ENCODE measurements at places on chromosomes 1 and 21. TPM values are rescaled to one million over a fixed set of nuclear protein-coding genes. Genes with fewer than 3 reads are reported as not detected.
A peak's percentile ranks its signal among the peaks of the same experiment; 100 is the strongest.

DNA sequence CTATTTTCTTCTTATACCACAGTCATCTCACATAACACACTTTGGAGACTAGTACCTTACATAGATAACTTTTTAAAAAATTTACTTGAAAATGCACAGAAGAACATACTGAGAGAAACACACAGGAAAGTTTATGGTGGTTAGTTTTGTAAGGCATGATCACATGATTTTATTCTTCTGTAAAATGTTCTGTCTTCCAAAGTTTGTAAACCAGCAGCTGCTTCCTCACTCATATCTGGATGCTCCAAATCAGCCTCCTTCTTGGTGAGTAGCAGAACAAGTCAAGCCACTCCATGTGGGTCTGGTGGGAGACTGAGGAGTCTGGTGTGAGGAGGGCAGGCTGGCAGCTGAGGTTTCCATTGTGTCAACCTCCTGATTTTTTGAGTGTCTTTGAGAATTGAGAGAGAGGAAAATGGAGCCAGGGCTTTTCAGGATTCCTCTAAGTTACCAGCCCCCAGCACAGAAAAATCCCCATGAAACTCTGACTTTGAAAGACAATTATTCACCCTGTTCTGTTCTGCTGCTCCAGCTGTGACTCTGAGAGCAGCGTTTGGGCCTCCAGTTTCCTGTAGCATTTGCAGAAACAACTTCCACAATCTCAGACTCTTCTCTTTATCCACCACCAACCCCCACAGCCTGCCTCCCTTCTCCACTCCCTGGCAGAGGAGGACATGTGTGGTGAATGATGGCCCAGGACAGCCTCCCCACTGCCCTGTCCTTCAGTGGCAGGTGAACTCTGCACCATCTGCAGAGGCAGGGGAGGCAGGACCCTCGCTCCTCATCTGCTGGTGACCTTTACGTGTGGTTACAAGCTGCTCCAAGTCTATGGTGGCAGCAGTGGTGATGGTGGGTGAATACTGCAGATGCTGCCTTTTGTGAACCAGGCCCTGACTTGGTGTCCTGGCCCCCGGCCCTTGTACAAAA is 82.3 kb downstream of the FCRL5 start:
- no peaks in the 10 kb centered on the region for H3K36me3 ChIP-seq
- no peak for DNase-seq
- no peaks in the 10 kb centered on the region for H3K4me1 ChIP-seq
- H3K4me3 ChIP-seq, result no peak overlapping the region
- no peak overlapping the region for H3K27ac ChIP-seq

GRCh38 chr1:43983253-43983899 is 4.4 kb downstream of the B4GALT2 start:
- no peak for DNase-seq
- H3K4me1 ChIP-seq, result peaks cover 23% of the 10 kb centered on the region
- no peak overlapping the region for H3K27ac ChIP-seq
- H3K27me3 ChIP-seq, result no peaks in the 10 kb centered on the region

- no peaks in the 10 kb centered on the region for H3K27me3 ChIP-seq
- no peak overlapping the region for H3K4me3 ChIP-seq
- no peak for DNase-seq
- no peaks in the 10 kb centered on the region for H3K4me1 ChIP-seq
- H3K27ac ChIP-seq, result no peak overlapping the region
These were observed 28.0 kb downstream of the SLC37A1 start for GRCh38 chr21:42541618-42542017.

GRCh38 chr1:227351443-227351842 is 33.2 kb upstream of the CDC42BPA start:
- H3K27me3 ChIP-seq, result no peaks in the 10 kb centered on the region
- DNase-seq, result no peak
- no peak overlapping the region for H3K27ac ChIP-seq
- H3K36me3 ChIP-seq, result no peaks in the 10 kb centered on the region

DNA sequence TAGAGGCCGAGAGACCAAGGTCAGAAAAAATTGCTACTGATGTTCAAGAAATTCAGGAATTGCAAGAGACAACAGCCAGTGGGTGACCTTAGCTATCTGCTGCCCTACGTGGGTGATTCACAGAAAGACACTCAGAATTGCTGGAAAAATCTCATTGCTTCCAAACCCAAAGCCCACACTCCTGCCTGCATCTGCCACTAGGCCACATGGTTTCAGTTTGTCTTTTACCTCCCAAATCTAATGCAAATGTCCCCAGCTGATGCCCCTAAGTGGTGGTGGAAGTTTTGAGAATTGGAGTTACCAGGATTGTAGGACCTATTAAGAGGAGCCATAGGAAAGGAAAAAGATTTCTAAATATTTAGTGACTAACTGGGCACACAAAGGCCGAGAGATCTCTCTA is 341.5 kb upstream of the CHRM3 start:
- no peaks in the 10 kb centered on the region for H3K36me3 ChIP-seq
- DNase-seq, result no peak
- no peaks in the 10 kb centered on the region for H3K4me1 ChIP-seq
- no peak overlapping the region for H3K4me3 ChIP-seq
- H3K27me3 ChIP-seq, result no peaks in the 10 kb centered on the region

GRCh38 chr1:84665703-84666317 is 24.5 kb downstream of the SSX2IP start:
- H3K27me3 ChIP-seq, result no peaks in the 10 kb centered on the region
- no peak overlapping the region for H3K4me3 ChIP-seq
- H3K4me1 ChIP-seq, result no peaks in the 10 kb centered on the region
- no peak for DNase-seq

DNA sequence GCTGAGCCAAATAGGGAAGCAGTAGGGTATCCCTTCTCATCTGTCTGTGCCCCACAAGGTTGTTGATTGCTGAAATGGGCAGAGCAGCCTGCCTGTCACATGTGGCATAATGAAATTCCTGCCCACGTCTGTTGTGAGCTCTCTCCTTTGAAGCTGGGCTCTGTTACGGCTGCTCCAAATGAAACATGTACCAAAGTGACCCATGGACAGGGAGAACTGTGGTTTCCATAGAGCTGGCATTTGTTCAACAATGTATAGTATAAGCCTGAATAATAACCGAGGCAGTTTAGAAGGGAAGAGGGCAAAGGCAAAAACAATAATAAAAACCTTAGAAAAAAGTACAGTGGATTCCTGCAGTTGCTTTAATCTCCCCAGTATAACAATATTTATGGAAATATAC is 149.7 kb downstream of the LYPLAL1 start:
- DNase-seq, result no peak
- no peaks in the 10 kb centered on the region for H3K4me1 ChIP-seq
- no peaks in the 10 kb centered on the region for H3K27me3 ChIP-seq
- no peaks in the 10 kb centered on the region for H3K36me3 ChIP-seq

DNA sequence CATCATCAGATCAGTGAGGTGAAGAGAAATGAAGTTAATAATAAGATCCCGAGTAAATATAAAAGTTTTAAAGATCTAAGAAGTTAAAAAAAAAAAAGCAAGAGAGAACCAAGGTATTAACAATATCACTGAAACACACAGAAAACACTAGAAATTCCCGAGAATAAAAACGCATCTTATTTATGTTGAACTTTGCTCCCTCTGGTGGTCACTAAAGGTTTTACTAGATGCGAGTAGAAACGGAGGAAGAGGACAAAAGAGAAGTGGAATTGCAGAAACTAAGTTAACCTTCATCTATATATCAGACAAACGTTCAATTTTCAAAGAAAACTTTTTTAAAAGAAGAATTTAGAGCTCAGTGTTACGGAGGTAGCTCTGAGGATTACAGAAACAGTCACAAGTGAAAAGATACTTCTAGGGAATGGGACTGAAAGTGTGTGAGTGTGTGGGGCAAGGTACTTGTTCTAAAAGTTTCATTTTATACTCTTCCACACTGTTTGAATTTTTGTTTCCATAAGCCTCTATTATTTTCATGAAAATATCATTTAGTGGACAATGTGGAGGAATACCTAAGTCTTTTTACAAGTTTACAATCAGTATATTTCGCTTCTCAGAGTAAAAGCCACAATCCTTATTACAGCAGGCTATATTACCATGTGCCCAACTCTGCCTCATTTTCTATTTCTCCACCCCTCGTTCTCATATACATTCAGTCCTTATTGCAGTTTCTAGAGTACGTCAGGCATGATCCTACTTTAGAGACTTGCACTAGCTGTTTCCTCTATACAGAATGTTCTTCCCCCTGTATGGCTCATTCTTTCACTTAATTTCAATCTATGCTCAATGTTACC is 19.7 kb downstream of the ACBD6 start:
- DNase-seq, result no peak
- no peaks in the 10 kb centered on the region for H3K27me3 ChIP-seq
- H3K4me3 ChIP-seq, result no peak overlapping the region
- no peak overlapping the region for H3K27ac ChIP-seq
- no peaks in the 10 kb centered on the region for H3K4me1 ChIP-seq
- no peaks in the 10 kb centered on the region for H3K36me3 ChIP-seq

GRCh38 chr1:208142590-208143382 is 101.4 kb downstream of the PLXNA2 start:
- no peak overlapping the region for H3K4me3 ChIP-seq
- H3K27ac ChIP-seq, result no peak overlapping the region

GRCh38 chr1:10511494-10511885 is 36.7 kb downstream of the PEX14 start:
- no peak overlapping the region for H3K4me3 ChIP-seq
- DNase-seq, result no peak
- H3K4me1 ChIP-seq, result peaks cover 36% of the 10 kb centered on the region

DNA sequence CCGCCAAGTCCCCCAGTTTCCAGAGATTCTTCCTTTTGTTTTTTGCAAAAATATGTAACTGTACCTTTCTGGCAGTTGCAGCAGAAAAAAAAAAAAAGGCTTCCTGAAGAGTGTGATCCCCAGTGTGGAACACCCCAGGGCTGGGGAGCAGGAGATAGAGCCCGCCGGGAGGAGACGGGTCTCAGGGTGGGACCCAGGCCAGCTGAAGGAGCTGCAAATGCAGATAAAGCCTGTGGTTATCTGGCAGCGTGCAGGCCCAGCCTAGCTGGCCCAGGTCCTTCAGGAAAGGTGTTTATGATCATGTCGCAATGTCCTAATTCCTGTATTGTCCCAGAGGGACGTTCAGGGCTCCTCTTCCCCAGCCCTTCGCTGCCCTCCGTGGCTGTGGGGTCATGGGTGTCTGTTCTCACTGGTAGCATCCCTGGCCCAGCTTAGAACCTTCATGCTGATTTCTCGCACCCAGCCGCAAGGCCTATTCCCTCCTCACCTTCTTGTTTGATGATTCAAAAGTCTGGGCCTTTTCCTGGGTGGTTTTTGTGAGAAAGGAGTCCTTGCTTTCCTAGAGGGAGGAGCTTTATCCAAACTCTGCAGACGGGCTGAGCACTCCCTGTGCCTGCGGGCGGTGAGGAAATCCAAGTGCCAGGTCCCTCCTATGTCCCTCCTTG is 26.2 kb downstream of the RNF187 start:
- H3K36me3 ChIP-seq, result no peaks in the 10 kb centered on the region
- H3K27me3 ChIP-seq, result no peaks in the 10 kb centered on the region
- no peak overlapping the region for H3K4me3 ChIP-seq

GRCh38 chr1:62528015-62528414 is 69.3 kb upstream of the ANGPTL3 start:
- DNase-seq, result no peak
- H3K27me3 ChIP-seq, result no peaks in the 10 kb centered on the region
- H3K36me3 ChIP-seq, result no peaks in the 10 kb centered on the region
- no peak overlapping the region for H3K27ac ChIP-seq
- no peaks in the 10 kb centered on the region for H3K4me1 ChIP-seq
- no peak overlapping the region for H3K4me3 ChIP-seq

DNA sequence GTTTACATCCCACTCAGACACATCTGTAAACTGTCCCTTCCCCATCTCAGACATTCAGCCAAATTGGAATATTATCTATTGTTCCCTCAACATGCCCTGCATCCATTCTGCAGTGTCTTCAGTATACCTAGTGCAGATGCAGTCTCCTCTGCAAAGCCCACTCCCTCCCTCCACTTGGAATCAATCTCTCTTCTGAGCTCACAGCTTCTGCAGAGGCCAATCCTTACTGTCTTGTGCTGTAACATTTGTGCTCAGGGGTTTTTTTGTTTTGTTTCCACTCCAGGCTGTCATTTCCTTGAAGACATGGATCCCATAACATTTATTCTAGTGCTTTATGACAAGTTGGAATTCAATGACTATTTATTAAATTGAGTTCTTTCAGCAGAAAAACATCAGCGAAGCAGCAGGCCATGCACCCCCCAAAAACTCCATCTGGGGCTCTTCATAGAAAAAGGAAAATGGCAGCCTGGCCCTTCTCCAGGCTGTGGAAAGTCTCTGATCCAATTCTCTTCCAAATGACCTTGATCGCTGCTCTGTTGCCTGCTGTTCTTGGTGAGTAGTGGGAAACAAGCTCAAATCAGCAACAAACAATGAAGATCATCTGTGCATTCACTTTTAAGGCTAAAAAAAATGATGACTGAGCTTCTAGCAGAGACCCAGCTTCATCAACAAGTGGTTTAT is 8.7 kb downstream of the C4BPA start:
- DNase-seq, result no peak
- no peaks in the 10 kb centered on the region for H3K36me3 ChIP-seq
- H3K4me1 ChIP-seq, result no peaks in the 10 kb centered on the region
- no peak overlapping the region for H3K27ac ChIP-seq

- no peak for DNase-seq
- peaks cover 85% of the 10 kb centered on the region for H3K4me1 ChIP-seq
- peak overlapping the region; percentile 76 for H3K27ac ChIP-seq
- H3K4me3 ChIP-seq, result no peak overlapping the region
These were observed 115.9 kb upstream of the JUN start for GRCh38 chr1:58899587-58900271.

GRCh38 chr21:31911138-31911907 is 38.5 kb downstream of the HUNK start:
- H3K27me3 ChIP-seq, result no peaks in the 10 kb centered on the region
- H3K4me3 ChIP-seq, result no peak overlapping the region
- no peak overlapping the region for H3K27ac ChIP-seq
- peaks cover 66% of the 10 kb centered on the region for H3K4me1 ChIP-seq
- DNase-seq, result no peak

GRCh38 chr1:22628698-22629444 is 7.6 kb upstream of the C1QA start:
- H3K4me1 ChIP-seq, result peaks cover 11% of the 10 kb centered on the region
- no peak for DNase-seq
- no peak overlapping the region for H3K4me3 ChIP-seq
- no peaks in the 10 kb centered on the region for H3K27me3 ChIP-seq

- no peak overlapping the region for H3K4me3 ChIP-seq
- H3K27me3 ChIP-seq, result no peaks in the 10 kb centered on the region
- no peak for DNase-seq
These were observed 14.7 kb downstream of the PPIE start for GRCh38 chr1:39753132-39754025.

- no peak overlapping the region for H3K4me3 ChIP-seq
- no peak for DNase-seq
- H3K4me1 ChIP-seq, result peaks cover 93% of the 10 kb centered on the region
- H3K36me3 ChIP-seq, result peaks cover 3% of the 10 kb centered on the region
- peak overlapping the region; percentile 99 for H3K27ac ChIP-seq
These were observed 53.9 kb downstream of the YARS1 start for GRCh38 chr1:32763221-32763620.

- H3K27ac ChIP-seq, result no peak overlapping the region
- DNase-seq, result no peak
- H3K27me3 ChIP-seq, result no peaks in the 10 kb centered on the region
These were observed 345.1 kb downstream of the LMO4 start for GRCh38 chr1:87673748-87674147.

Gene TNFSF4
- total RNA-seq, result 1.3 TPM

Gene LYPD8
- not detected for total RNA-seq

Gene TSSK3
- 1.8 TPM for total RNA-seq

Gene EPS15
- total RNA-seq, result 37.4 TPM

Gene KIF2C
- total RNA-seq, result not detected

Gene C4BPA
- 8.9 TPM for total RNA-seq
